ENCODE measurements at places on chromosomes 13 and 19. TPM values are rescaled to one million over a fixed set of nuclear protein-coding genes. Genes with fewer than 3 reads are reported as not detected.

DNA sequence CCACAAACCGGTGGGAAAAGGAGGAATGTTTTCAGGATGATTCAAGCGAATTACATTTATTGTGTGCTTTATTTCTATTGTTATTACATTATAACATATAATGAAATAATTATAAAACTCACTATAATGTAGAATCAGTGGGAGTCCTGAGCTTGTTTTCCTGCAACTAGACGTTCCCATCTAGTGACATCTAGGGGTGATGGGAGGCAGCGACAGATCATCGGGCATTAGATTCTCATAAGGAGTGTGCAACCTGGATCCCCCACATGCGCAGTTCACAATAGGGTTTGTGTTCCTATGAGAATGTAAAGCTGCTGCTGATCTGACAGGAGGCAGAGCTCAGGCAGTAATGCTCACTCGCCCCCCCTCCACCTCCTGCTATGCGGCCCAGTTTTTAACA is 54.5 kb downstream of the SPTBN4 start:
- peak; percentile 76 for DNase-seq

HSD17B14 gene
- total RNA-seq: 1.0 TPM

PIBF1 gene
- 27.8 TPM for total RNA-seq

TMEM59L gene
- 2.5 TPM for total RNA-seq

ERCC1 gene
- total RNA-seq: 121 TPM

GRCh38 chr13:20501120-20501519 is 24.5 kb downstream of the CRYL1 start:
- DNase-seq: no peak

ZNF573 gene
- total RNA-seq: 8.4 TPM

GRCh38 chr19:19588546-19588945 is 29.9 kb downstream of the PBX4 start:
- DNase-seq: no peak

DNA sequence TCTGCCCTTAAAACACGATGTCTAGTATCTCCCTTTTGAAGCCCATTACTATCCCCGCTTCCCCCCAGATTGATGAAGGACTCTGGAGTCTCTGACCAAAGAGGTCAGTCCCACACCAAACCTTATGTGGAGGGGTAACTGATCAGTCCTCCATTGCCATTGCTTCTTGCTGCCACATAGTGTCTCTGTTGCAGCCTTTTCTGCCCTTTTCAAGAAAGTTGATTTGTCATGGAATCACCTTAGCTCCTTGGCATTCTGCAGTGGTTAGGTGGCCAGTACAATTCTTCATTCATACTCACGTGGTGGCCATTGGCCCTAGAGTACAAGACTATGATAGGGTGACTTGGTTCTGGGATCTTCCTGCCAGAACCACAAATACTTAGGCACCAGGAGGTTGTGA is 8.4 kb upstream of the HTR2A start:
- no peak for DNase-seq

GRCh38 chr13:110652764-110653163 is 37.4 kb downstream of the NAXD start:
- DNase-seq: no peak

GRCh38 chr19:33621811-33622504 is at the start of gene CHST8:
CHST8 (plus strand) TSS chr19:33621953; CDS start chr19:33689262, 67,309 bp downstream.
- no peak for DNase-seq

DNA sequence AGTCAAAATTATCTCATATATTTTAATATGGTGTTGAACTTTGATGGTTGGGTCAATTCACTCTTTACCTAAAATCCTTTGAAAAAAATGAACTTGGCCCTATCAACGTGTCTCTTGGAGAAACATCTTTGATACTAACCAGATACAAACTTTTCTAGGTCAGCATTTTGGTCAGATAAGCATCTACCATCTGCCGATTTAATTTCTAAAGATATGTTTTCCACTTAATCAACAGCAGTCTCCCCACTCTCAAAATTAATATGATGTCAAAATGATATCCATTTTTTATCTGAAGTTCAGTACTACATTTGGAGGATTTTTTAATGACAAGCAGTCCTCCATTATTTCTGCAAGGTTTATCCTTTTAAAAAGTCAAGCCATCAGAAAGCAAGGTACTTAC is 288.8 kb downstream of the DIAPH3 start:
- no peak for DNase-seq

URAD gene
- total RNA-seq: not detected

DNA sequence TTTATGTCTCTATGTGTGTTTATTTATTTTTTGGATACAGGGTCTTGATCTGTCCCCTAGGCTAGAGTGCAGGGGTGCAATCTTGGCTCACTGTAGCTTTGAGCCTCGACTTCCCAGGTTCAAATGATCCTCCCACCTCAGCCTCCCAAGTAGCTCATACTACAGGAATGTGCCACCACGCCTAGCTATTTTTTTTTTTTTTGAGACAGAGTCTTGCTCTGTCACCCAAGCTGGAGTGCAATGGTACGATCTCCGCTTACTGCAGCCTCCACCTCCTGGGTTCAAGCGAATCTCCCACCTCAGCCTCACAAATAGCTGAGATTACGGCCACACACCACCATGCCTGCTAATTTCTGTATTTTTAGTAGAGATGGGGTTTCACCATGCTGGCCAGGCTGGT is 5.0 kb upstream of the ANGPTL4 start:
- DNase-seq: no peak

- peak; percentile 88 for DNase-seq
Observed at GRCh38 chr19:44723952-44724319, 24.6 kb upstream of the BCL3 start.

DNA sequence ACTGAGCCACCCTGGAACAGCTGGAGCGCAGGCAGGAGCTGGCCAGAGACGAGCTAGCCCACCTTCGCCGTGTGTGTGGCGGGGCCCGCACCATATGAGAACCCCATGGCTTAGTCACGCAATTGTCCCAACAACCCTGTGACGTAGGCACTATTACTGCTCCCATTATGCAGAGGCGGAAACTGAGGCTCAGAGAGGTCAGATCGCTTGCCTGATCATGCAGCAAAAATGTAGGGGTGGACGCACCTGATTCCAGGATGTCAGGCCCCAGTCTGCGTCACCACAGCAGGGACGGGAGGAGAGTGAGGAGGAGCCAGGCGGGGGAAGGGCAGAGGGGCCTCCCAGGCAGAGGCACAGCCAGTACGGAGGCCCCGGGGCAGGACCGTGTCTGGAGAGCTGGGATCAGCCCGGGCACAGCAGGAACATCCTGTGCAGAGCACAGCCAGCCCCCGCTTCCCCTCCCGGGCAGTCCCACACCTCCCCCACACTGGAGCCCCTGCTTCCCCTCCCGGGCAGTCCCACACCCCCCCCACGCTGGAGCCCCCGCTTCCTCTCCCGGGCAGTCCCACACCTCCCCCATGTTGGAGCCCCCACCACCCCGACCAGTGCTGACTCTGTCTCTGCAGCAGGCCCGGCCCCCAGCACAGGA is 16.7 kb downstream of the PIP5K1C start:
- DNase-seq: no peak

DNA sequence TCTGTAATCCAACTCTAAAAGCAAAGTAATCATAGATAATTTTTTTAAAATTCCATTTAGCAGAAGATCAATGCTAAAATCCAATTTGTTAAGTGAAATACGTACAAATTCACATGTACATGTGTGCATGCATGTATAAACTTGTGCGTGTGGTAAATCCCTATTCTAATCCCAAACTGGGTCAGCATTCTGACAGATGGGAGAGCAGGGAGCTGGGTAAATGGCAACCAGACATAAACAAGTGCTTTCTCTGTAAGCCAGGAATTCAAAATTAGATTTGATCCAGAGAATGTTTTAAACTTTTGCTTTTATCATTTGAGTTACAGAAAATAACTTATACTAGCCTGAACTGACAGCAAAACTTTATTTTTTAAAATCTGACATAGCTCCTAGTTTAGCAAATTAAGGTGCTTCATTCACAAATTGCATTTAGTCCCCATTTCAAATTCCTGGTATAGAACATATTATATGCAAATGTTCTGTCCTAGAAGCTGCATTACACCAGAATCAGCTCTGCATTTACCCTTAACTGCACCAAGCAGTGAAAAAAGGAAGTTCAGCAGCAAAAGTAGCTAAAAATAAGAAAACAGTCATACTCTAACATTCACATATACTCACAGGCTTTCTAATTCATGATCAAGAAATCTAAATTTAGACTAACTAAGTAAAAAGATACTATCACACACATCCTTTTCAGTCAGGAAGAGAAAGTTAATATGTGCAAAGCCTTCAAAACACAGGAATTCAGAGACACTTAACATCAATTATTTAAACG is 32.6 kb downstream of the UBL3 start:
- peak; percentile 84 for DNase-seq

- no peak for DNase-seq
Observed at GRCh38 chr13:112754281-112755025, 64.6 kb downstream of the ATP11A start.

DNA sequence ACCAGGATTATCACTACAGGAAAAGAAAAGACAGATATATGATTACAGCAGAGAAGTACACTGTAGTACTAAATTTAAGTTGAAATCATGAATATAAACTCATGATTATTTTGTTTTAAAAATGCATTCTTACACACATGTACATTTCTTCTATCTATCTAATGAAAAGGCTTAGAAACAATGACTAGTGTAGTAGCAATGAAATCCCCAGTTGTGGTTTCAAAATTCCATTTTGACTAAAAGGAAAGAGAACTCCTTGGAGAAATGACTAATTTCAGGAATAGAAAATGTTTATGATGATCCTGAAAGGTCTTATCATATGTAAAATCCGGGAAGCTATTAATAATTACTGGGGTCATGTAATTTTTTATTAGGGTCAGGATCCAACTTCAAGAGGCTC is 195.0 kb upstream of the STARD13 start:
- DNase-seq: no peak

DNA sequence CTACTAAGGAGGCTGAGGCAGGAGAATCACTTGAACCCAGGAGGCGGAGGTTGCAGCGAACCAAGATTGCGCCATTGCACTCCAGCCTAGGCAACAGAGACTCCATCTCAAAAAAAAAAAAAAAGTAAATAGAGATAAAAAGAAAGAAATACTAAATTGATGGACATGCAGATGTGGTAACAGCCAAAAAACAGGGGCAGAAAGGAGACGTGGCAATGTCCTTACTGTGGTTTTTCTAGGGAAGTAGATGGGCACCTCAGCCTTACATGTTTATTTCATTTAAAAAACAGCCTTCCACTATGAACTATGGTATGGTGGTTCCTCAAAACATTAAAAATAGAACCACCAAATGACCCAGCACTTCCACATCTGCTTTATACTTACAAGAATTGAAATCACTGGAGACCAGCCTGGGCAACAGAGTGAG is 6.5 kb upstream of the EIF3G start:
- no peak for DNase-seq

DNA sequence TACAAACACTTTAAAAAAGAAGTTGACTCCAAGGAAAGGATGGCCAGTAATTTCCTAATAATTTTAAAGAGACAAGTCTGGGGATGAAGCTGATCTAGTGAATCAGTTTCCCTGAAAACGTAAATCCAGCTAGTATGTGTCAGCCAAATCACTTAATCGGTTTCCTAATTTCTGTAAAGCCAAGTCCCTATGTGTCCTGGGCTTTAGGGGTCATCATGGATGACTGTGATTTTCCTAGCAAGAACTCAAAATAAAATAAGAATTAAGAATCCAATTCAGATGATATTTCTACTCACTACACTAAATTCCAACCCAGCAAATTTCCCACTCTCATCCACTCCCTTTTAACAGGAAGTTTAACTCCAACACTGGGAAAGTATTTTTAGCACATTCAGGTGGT is 35.9 kb downstream of the ELF1 start:
- no peak for DNase-seq

GRCh38 chr13:26017932-26018665 is 33.7 kb downstream of the SHISA2 start:
- no peak for DNase-seq

KRTDAP gene
- not detected for total RNA-seq

DNA sequence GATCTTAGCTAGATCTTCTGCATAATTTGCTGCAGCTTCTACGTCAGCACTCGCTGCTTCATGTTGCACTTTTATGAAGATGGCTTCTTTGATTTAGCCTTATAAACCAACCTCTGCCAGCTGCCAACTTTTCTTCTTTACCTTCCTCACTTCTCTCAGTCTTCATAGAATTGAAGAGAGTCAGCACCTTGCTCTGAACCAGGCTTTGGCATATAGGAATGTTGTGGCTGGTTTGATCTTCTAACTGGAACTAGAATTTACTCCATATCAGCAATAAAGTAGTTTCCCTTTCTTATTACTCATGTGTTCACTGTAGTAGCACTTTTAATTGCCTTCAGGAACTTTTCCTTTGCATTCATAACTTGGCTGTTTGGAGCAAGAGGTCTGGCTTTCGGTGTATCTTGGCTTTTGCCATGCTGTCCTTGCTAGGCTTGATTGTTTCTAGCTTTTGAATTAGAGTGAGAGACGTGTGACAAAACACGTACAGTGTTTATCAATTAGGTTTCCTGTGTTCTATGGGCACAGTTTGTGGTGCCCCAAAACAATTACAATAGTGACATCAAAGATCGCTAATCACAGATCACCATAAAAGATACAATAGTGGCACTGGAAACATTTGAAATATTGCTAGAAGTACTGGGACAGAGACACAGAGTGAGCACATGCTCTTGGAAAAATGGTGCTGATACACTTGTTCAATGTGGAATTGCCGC is 50.7 kb downstream of the NDFIP2 start:
- DNase-seq: peak; percentile 31

PABPC3 gene
- 0.14 TPM for total RNA-seq

CAMSAP3 gene
- not detected for total RNA-seq

- no peak for DNase-seq
Observed at GRCh38 chr13:44140888-44141724, 232.5 kb upstream of the SERP2 start.

GRCh38 chr13:109131698-109132257 is 502.4 kb downstream of the MYO16 start:
- peak; percentile 91 for DNase-seq

DNA sequence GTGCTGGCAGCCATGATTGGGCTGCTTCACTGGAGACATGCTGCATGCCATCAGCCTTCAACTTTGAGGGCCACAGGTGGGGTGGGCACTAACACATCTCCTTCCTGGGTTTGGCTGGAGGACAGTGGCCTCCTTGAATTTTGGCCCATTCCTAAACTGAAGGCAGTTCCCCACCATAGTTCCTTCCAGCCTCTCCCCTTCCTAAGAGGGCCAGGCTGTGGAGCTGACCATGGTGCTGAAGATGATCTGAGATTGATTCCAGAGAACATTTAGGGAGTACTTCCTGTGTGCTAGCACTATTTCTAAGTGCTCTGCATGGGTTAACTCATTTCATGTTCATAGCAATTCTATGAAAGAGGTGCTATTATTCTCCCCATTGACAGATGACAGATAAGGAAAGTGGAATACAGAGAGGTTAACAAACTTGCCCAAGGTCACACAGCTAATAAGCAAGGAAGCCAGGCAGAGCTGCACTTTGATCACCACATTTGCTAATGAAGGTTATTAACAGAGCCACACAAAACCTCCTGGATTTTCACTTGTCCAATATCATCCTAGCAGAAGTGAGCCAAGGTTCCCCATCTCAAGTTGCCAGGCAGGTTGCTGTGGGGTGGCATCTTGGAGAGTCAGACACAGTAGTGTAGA is 175.3 kb downstream of the ZIC5 start:
- peak; percentile 83 for DNase-seq

ACP7 gene
- not detected for total RNA-seq

- peak; percentile 59 for DNase-seq
Observed at GRCh38 chr19:47228168-47228936, 2.6 kb downstream of the BBC3 start.

GRCh38 chr19:34960940-34961679 is 2.9 kb downstream of the ZNF792 start:
- DNase-seq: no peak

RUBCNL gene
- 0.14 TPM for total RNA-seq

PRODH2 gene
- total RNA-seq: not detected

ZNF83 gene
- 115 TPM for total RNA-seq

All from Karpas-422 (cell line).